Activated CD4-positive, alpha-beta T cell treated with anti-CD3 and anti-CD28 coated beads, Interleukin-10, Interleukin-2, amounts not matched to agents 100 ng/mL and 50 ng/mL, durations not matched to agents 16 hours and 8 hours (primary cell): ENCODE measurements at places on chromosomes 7 and 10.

- DNase-seq, result no peak
Observed at GRCh38 chr10:28125701-28126100, 126.8 kb upstream of the ODAD2 start.

DNA sequence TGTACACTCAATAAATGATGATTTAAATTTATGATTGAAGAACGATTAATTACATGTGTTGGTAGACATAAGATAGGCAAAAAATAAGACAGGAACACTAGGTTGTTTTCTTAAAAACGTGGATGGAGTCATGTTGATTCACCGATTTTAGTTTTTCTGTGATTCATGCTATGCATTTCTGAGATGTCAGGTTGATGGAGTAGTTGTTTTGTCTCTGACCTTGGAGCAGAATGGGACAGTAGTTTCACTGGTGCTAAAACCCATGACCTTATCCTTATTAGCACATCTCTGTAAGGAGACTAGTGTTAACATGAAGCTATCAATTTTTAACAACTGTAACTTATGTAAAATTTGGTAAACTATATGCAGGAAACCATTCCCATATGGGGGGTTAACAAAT lies 611.6 kb upstream of the FZD8 start:
- DNase-seq, result no peak

GRCh38 chr7:157441023-157441399 lies 104.2 kb downstream of the DNAJB6 start:
- DNase-seq, result no peak

GRCh38 chr7:98369726-98370125 lies 31.2 kb downstream of the BAIAP2L1 start:
- no peak for DNase-seq

- DNase-seq, result no peak
Observed at GRCh38 chr10:130507461-130507860, 371.3 kb downstream of the GLRX3 start.

DNA sequence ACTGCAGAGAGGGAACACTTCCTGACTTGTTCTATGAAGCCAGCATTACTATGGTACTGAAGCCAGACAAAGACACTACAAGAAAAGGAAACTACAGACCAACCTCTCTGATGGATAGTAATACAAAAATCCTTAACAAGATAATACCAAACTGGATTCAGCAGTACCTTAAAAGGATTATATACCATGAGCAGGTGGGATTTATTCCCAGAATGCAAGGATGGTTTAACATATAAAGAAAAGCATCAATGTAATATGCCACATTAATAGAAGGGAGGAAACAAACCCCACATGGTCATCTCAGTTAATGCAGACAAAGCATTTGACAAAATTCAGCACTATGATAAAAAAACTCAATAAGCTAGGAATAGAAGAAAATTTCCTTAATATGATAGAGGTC lies 47.2 kb downstream of the EBLN1 start:
- DNase-seq, result no peak

DNA sequence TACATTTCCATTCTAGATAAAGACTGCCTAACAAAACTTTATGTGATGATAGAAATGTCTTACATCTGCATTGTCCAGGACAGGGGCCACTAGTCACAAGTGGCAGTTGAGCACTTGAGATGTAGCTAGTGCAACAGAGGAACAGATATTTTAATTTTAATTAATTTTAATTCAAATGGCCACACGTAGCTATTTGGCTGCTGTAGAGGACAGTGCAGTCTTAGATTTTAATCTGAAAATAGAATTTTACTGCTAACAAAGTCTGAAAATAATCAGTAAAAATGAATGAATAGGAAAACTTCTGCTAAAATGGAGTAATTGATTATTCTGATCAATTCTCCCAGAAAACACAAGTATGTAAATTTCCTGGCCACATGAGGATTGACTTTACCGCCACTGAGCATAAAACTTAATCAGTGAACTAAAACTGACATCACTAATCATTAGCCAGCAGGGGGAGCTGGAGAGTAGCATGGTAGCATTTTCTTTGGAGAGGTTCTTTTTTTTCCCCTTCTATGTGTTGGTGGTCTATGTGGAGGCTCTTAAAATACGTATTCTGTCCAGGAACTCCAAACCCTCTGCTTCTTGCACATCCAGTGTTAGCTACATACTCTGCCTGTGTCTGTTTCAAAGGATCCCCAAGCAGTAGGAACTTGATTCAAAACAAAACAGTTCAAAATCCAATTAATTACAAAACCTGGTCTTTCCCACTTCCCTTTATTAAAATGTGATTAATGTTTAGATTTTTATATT lies 52.1 kb downstream of the TSPAN12 start:
- peak; percentile 64 for DNase-seq

GRCh38 chr7:104795616-104796398 lies 218.2 kb upstream of the KMT2E start:
- DNase-seq, result no peak

DNA sequence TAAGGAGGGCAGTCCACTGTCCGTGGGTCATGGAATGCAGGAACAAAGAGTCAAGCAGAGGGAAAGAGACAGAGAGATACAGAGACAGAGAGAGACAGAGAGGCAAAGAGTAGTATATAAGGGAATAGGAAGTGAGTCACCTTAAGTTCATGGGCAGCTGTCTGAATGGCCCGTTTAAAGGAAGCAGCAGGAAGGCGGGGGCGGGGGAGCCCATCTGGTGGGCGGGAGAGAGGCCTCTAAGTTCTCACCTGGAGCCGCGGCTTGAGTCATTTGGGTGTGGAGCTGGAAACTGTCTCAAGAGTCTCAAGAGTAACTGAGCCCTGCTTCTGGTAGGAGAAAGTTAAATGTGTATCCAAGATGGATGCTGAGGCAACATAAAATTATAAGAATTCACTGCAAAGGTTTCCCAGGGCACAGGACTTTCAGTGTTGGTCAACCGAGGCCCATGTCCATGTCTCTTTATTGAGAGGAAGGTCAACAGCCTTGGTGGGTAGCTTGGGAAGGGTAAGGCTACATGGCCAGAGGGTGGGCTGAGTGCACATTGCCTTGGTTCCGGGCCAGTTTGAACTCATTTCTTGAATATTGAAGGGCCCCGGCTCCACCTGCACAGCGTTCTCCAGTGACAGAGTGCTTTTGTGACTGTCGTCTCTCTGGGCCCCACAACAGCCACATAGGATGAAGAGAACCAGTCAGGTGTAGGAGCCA lies 85.5 kb upstream of the CACUL1 start:
- DNase-seq, result peak; percentile 39

DNA sequence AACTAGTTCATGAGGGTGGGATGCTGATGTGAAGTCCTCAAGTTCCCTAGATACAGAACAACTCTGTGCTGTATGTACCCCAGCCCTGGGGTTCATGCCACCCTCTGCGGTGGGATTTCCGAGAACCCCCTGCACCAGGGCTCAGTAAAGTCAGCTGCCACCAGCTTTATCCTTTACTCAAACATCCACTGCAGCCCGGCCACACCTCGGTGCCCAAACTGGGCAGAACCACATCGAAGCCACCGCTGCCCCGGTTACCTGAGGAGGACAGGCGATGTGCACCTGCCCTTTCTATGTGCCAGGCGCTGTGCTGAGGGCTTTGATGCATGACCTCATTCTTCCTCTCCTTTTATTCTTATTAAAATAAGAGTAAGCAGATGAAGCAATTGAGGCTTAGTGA lies 9.9 kb upstream of the CALML5 start:
- DNase-seq, result no peak

- no peak for DNase-seq
Observed at GRCh38 chr7:117047496-117047895, 94.2 kb downstream of the ST7 start.

DNA sequence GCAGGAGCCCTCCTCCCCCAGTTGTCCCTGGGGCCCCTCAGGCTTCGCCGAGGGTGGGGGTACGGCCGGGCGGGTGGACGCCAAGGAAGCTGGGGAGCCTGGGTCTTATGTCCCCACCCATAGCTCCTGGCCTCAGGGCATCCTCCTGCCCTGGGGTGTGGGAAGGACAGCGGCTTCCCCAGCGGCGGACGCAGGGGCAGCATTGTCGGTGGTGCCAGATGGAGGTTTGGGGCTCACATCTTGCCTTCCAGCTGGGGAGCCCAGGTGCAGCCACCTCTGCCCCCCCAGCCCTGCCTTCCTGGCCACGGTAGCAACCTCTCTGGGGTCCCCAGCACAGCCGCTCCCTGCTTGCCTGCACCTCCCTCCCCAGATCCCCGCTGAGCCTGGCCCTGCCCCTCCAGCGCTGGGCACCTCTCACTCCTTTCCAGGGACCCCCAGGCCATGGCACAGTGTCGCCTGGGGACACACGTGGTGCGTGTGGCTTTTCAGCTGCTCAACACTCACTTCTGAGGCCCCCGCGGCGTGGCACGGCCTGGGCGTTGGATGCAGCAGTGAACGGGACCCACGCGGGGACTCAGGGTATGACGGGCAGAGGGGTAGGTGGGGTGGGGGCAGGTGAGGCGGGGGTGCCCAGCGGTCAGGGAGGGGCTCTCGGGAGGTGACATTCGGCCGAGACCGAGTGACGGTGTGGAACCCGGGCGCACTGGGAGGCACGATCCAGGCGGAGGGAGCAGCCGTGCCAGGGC lies 53.1 kb downstream of the UNCX start:
- no peak for DNase-seq

GRCh38 chr7:130734815-130735716 lies 1.1 kb upstream of the KLF14 start:
- no peak for DNase-seq

- no peak for DNase-seq
Observed at GRCh38 chr10:29372920-29373319, 84.0 kb downstream of the LYZL1 start.

GRCh38 chr10:25083546-25084111 lies 67.2 kb downstream of the THNSL1 start:
- DNase-seq, result no peak

DNA sequence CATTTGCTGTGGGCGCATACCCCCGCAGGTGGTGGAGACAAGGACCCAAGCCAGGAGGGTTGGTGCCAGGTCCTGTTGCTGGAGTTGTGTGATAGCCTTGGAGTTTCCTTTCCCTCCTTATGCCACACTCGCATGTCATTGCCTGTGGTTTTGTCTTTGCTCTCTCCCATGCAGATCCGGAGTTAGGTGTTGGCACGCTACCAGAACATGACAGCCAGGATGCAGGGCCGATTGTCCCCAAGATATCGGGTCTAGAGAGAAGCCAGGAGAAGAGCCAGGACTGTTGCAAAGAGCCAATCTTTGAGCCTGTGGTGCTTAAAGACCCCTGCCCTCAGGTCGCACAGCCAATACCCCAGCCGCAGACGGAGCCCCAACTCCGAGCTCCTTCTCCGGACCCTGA lies 369.2 kb upstream of the GALNT17 start:
- no peak for DNase-seq

DNA sequence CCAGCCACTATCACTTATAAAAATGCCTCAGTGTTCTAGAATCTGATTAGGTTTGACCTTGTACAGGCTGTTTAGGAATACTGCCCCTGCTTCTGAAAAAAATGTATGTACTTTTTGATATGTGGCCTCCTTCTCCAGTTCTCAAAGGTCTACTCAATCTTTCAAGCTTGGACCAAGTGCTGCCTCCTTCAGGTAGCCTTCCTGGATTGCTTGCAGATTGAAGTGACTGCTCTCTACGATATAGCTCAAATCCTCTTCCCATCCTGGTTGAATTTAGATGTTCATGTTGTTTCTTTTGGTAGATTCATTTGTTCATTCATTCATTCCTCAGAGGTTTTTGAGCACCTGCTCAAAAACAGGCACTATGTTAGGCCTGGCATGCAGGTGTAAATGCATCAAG lies 77.2 kb upstream of the NPTX2 start:
- no peak for DNase-seq

DNA sequence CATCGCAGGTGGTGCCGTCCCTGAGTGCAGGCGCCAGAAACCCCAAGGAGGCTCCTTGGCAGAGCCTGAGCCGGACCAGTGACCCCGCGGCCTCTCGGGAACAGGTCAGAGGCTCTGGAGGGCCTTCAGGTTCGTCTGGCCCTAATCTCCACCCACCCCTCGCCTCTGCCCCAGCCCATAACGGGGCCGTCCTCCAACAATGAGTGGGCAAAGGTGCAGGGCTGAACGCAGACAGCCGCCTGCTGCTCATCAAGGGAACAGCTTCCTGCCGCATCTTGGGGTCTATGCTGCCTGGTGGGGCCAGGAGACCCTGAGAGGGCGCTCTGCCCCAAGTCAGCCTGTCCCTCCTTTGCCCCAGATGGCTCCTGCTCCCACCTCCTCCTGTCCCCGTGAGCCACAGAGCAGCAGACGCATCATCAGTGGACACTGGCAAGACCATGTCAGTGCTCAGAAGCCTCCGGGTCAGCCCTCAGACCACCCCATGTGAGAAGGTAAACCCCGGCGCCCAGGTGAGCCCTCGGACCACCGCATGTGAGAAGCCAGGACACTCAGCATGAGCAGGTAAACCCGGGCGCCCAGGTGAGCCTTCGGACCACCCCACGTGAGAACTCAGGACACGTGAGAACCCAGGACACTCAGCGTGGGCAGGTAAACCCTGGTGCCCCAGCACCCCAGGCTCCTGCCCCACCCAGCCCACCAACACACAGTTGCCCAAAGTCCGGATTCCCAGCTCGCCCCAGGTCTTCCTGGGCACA lies 142.0 kb downstream of the PTPRN2 start:
- DNase-seq, result no peak

- DNase-seq, result no peak
Observed at GRCh38 chr7:87027900-87028299, 31.6 kb downstream of the ELAPOR2 start.

- DNase-seq, result no peak
Observed at GRCh38 chr10:117502421-117503243, 39.9 kb upstream of the EMX2 start.

DNA sequence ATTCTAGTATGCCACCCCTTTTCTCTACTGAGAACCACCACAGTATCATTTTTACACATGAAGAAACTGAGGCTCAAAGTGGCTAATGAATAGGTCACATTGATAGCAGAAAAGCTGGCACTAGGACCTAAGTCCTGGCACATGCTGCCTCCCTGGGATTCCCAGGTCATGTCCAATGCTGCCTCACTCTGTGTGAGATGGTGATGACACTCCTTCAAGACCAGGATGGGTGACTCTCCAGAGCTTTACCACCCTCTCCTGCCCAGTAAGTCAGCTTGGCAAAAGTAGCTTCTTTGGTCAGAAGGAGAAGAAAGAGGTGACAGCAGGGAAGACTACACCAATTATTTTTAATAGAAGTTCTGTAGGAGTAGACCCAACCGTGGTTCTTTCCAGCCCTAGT lies 13.3 kb upstream of the AKR1B10 start:
- DNase-seq, result no peak

GRCh38 chr7:2202361-2202761 lies 30.4 kb downstream of the MAD1L1 start:
- DNase-seq, result no peak

- no peak for DNase-seq
Observed at GRCh38 chr7:127938588-127938987, 92.6 kb downstream of the LRRC4 start.

- DNase-seq, result no peak
Observed at GRCh38 chr10:69772933-69773704, 28.6 kb upstream of the COL13A1 start.

- DNase-seq, result no peak
Observed at GRCh38 chr7:13327669-13328068, 640.2 kb downstream of the ARL4A start.

GRCh38 chr10:11329062-11329673 lies 282.3 kb downstream of the USP6NL start:
- DNase-seq, result no peak
